Left renal pelvis (tissue), 4 donors: ENCODE measurements at places on chromosomes 7 and 10. TPM values are rescaled to one million over a fixed set of nuclear protein-coding genes. Genes with fewer than 3 reads are reported as not detected.

EEPD1 gene
- polyA plus RNA-seq = 5.7 TPM

POM121L12 gene
- not detected for polyA plus RNA-seq

DNAJB12 gene
- polyA plus RNA-seq = 30.1 TPM

MYO3A gene
- polyA plus RNA-seq = 10.0 TPM

SEMA3A gene
- 10.1 TPM for polyA plus RNA-seq
